Activated effector memory CD4-positive, alpha-beta T cell treated with anti-CD3 and anti-CD28 coated beads, Interleukin-2, amount 50 U/mL, for 16 hours (primary cell): ENCODE measurements at places on chromosomes 3 and 15.

- DNase-seq = no peak
Measured at GRCh38 chr15:93239591-93239990, 150.6 kb upstream of the RGMA start.

DNA sequence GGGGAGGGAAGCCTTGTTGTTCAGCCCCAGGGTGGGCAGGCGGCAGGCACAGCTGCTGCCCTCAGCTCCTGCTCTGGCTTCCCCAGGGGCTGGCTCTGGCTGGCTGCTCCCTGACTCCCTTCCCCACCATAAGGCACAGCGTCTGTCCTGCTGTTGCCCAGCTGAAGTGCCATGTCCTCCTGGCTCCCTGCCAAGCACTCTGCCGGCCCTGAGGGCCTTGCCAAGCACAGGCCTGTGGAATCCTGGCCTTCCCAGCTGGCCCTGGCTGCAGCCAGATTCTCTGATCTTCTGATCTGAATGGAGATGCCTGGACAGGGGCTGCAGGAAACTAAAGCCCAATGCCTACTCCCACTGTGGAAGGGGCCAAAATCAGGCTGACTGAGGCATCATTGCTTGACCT lies 1.1 kb downstream of the IQCF6 start:
- no peak for DNase-seq

DNA sequence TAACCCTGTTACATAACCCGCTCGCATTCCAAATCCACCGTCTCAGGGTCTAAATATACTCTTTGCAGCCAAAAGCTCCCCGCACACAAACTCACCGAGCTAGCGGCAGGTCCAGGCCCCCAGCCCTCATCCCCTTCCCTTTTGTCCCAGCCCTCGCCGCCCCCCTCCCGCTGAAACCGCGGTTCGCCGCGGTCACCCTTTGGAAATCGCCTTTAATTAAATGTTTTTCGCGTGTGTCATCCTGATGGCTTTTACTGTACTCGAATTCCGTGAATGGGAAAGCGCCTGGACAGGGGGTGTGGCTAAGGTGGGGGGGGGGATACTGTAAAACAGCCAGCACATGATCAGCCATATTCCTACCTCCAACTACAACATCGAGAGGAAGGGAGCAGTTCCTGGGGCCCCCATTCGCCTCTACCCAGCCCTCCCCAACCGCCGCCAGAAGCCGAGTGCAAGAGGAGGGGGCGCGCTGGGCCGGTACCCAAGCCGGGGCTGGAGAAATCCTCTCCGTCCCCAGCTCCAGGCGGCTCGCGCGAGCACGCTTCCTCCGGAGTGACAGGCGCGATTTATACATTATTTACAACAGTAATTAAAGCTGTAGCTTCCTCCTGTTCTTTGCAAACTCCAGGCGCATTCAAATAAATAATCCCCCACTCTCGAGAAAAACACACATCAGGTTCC lies 1.7 kb downstream of the RORA start:
- no peak for DNase-seq

GRCh38 chr3:14509796-14510100 lies 30.4 kb downstream of the GRIP2 start:
- peak; percentile 54 for DNase-seq

GRCh38 chr3:55446850-55447249 lies 40.3 kb downstream of the WNT5A start:
- no peak for DNase-seq

DNA sequence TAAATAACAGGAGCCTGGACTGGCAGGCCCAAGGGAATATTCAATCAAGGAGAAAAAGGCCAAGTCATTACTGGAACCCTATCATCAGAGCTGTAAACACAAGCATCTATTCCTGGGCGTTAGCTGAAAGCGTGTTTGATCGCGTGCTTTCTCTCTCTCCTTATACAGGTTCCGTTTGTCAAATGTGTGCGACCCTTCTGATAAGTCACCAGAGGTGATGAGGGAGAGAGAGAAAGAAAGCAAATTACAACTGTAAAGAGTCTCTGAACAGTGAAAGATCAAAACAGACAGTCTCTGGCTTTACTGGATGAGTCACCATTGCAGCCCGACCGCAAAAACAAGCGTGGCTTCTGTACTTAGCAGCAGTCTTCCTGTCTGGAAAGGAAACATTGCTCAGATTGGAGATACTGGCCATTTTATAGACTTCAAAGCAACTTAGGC lies 39.5 kb upstream of the TPRG1 start:
- DNase-seq = peak; percentile 91

DNA sequence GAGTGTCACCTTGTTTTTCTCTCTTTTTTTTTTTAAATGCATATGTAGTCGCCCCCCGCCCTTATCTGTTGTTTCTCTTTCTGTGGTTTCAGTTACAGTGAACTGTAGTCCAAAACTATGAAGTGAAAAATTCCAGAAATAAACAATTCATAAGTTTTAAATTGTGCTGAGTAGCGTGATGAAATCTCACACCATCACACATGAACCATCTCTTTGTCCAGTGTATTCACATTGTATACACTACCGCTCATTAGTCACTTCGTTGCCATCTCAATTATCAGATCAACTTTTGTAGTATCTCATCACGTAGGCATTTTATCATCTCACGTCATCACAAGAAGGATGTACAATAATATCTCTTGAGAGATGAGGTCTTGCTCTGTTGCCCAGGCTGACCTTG lies 62.5 kb upstream of the MLF1 start:
- DNase-seq = no peak

GRCh38 chr3:178718995-178719635 lies 182.9 kb downstream of the KCNMB2 start:
- DNase-seq = no peak

- no peak for DNase-seq
Measured at GRCh38 chr3:47022641-47023071, 43.2 kb downstream of the NBEAL2 start.

DNA sequence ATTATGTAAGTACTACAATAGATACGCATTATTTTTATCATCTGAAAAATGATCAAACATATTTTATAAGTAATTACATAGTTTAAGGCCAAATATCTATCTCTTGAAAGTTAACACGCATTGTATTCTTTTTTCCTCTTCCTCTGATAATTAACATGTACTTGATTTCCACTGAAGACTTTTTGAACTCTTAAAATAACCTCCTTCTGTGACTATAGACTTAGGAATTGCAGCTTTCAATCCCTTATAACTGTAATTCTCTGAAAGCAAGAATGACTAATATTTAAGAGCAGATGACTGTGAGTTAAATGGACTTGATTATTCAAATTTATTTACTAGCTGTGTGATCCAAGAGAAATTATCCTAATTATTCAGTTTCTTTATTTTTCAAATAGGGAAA lies 730.6 kb upstream of the NECTIN3 start:
- no peak for DNase-seq

- no peak for DNase-seq
Measured at GRCh38 chr15:92005154-92005553, 151.6 kb downstream of the SLCO3A1 start.

GRCh38 chr3:192850451-192850981 lies 67.1 kb downstream of the MB21D2 start:
- peak; percentile 81 for DNase-seq

DNA sequence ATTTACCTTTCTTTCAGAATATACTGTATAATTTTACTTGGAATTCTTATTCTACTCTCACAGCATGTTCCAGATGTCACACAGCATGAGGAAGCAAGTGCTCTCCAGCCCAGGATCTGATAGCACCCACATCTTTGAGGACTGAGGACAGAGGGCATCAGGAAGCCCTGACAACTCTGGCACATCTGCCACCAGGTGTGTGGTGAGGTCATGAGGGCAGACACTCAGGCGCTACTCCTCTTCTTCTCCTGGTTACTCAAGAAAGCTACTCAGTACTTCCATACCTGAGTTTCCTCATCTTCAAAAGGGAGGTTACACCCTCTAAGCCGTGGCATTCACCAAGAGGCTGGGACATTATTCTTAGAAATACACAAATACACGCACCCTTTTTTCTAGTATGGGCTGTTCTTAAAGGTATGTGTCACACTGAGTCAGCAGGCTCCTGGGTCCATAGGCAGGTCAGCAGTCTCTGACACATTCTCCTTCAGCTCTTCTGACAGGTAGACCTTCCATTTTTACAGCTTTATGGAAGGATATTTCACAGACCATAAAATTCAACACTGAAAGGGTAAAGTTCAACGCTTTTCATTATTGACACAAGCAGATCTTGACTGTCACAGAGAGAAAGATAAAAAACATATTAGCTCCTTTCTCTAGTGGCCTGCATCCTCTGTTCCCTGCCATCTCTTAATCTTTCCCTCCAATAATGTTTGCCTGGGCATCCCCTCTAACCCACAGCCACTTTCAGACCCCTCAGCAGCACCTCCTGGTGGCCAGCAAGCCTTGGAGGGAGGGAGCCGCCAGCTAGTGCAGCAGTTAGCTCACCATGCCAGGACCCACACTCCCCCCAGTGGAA lies 103.2 kb upstream of the TJP1 start:
- DNase-seq = peak; percentile 64

- no peak for DNase-seq
Measured at GRCh38 chr3:102089904-102090720, 240.8 kb downstream of the NFKBIZ start.

GRCh38 chr3:31268868-31269267 lies 263.9 kb upstream of the STT3B start:
- no peak for DNase-seq

GRCh38 chr3:105093371-105094252 lies 273.1 kb upstream of the ALCAM start:
- no peak for DNase-seq

GRCh38 chr3:46922871-46923558 lies 45.5 kb downstream of the PTH1R start:
- DNase-seq = no peak
